NCI-H1048 (cell line): ENCODE measurements at places on chromosomes 3 and 15.

DNA sequence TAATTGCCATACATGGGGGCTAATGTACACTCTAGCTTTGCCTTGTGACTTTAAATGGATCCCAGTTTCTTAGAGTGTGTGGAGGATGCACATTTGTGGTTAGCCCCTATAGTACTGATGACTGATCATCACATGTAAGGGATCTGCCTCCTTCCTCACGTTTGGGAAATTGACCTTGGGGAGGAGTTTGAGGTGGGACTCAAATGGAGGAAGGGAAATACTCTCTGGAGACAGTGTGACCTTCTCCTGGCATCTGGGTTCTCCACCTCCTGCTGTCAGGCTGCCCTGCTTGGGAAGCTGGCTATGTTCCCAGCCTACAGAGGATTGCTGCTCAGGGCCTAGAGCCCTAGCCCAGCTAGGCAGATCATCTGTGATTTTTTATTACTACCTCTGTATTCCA is 48.7 kb downstream of the PPM1L start:
- no peak for DNase-seq

DNA sequence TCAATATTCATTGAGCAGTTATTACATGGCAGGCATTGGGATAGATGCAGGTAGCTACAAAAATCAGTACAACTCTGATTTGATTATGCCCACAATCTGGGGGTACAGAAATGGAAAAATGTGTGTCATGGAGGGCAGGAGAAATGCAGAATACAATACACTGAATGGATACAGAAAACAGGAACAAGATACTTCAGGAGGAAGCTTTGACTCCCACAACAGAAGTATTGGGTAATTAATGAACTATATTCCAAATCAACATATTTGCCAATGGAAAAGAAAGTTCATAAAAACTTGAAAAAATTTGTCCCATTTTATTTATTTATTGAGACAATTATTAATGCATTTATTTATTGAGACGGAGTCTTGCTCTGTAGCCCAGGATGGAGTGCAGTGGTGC is 207.0 kb downstream of the SUCLG2 start:
- DNase-seq: no peak

DNA sequence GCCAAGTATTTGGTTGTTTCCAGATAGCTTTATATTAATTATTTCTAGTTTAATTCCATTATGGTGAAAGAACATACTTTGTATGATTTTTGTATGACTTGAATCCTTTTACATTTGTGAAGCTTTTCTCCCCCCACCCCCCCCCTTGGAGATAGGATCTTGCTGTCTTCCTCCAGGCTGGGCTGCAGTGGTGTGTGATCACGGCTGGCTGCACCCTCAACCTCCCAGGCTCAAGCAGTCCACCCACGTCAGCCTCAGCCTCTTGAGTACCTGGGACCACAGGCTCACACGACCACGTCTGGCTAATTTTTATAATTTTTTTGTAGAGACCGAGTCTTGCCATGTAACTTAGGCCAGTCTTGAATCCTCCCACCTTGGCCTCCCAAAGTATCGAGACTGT is 29.5 kb downstream of the ARL8B start:
- DNase-seq: no peak

- no peak for DNase-seq
These were observed 10.8 kb downstream of the SAMMSON start for GRCh38 chr3:70010346-70010745.

DNA sequence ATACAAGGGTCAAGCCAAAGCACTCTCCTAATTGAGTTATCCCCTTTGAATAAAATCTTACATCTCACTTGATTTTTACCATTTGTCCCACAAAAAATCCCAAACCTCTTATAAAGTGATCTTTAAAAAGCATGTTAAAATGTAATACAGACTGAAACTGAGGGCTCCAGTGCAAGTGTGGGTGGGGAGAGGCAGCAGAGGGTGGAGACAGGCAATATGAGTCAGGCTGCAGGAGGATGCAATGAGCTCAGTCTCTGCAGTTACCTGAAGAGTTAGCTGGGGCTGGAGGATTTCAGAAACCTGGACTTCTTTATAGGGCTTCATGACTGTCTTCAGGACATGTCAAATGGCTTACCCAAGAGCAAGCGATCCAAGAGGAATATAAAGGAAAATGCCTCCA is 14.2 kb upstream of the COLQ start:
- no peak for DNase-seq

- no peak for DNase-seq
These were observed 51.6 kb downstream of the ACAD9 start for GRCh38 chr3:128931046-128931445.

GRCh38 chr3:120203016-120203415 is 82.0 kb downstream of the GPR156 start:
- DNase-seq: no peak

DNA sequence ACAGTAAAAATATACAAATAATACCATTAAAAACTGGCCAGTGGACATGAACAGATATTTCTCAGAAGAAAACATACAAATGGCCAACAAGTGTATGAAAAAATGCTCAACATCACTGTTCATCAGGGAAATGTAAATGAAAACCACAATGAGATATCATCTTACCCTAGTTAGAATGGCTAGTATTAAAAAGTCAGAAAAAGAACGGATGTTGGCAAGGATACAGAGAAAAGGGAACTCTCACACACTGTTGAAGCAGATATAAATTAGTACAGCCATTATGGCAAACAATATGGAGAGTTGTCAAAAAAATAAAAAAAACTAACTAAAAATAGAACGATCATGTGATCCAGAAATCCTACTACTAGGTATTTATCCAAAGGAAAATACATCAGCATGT is 222.7 kb upstream of the NAALADL2 start:
- DNase-seq: no peak

DNA sequence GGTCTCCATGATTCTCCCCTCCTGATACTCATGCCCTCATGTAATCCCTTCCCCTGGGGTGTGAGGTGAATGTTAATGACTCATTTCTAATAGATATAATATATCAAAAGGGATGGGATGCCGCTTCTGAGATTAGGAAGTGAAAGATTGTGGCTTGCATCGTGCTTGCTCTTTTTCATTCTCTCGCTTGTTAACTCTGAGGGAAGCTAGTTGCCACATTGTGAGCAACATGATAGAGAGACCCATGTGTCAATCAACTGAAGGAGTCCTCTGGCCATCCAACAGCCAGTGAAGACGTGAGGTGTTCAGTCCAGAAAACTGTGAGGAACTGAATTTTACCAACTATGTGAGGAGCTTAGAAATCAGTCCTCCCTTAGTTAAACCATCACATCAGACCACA is 28.9 kb upstream of the DRD3 start:
- no peak for DNase-seq

GRCh38 chr15:88580532-88580931 is 34.1 kb upstream of the DET1 start:
- DNase-seq: no peak

GRCh38 chr3:128217702-128218547 is 64.6 kb downstream of the EEFSEC start:
- DNase-seq: no peak

DNA sequence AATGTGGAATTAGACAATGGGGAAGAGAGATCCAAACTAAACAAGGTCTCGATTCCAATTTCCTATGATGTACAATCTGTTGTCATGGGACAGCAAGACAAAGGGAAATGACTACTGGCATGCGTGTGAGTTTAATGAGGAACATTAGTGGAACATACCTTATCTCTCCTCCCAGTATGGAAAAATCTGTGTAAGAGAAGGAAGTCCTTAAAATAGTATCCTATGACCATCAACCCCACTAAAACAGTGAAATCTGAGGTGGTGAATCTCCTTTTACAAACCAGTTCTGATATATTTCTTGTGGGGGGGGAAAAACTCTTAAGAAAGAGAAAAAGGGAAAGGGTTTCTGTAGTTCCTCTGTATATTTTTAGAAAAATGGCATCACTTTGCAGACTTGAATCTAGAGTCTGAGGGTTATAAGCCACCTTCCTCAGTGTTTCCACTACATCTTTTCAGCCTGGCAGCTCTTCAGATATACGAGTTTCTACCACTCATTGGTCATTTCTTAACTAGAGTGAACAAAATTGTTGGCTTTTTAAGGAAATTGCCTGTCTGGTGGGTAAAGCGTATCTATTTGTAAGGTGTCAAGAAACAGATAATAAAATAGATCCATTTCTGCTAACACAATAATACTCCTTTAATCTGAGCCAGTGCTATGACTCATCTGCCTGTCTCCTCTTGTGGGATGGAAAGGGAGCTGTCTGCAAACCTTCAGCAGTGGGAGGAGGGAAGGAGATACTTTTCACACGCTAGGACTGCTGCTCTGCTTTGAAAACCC is 3.0 kb upstream of the TNFAIP8L3 start:
- DNase-seq: no peak

DNA sequence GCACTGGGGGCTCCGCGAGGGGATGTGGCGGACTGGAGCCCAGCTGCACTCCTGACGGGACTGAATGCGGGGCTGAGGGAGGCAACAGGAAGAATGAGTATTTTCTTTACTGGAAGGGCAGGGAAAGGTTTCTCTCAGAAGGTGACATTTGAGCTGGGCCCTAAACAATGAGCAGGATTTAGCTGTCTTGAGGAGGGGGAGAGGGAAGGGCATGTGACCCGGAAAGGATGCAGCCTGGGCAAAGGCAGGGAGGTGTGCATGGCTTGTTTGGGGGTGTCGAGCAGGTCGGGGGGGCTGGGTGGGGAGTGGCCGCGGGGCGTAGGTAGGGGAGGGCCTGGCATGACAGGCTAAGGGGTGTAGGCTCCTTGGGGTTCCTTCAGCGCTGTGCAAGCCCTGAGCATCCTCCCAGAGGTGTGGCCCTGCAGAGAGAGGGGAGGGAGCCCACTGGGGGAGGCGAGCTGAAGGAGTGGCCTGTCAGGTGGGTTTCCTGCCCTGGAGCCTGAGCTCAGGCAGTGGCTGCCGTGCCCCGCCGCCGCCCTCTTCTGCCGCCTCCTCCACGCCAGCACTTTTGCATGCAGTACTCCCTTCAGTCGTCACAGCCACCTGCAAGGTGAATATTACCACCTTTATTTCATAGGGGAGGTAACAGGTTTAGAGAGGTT is 17.2 kb upstream of the ANKDD1A start:
- no peak for DNase-seq

- DNase-seq: no peak
These were observed 345.7 kb upstream of the RBMS3 start for GRCh38 chr3:28935146-28935545.

DNA sequence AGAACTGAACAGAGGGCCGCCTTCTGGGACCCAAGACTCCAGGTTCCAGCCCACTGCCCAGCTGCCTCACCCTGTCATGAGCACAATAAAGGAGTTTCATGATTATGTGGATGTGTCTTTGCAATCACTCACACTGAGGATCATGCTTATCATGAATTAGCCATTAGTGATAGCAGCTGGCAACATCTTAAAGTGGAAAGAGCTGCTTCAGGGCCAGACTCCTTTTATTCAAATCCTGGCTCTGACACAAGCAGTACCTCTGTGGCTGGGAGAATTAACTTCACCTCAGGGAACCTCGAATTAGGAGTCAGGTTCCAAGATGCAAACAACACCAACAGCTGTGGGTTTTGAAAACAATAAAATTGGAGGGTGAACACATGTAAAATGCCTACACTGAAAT is 6.6 kb upstream of the SCAP start:
- no peak for DNase-seq

- no peak for DNase-seq
These were observed 5.0 kb downstream of the AEN start for GRCh38 chr15:88625943-88626741.

GRCh38 chr15:75143738-75144334 is 57.8 kb upstream of the C15orf39 start:
- DNase-seq: no peak

- DNase-seq: no peak
These were observed 28.2 kb downstream of the POC1A start for GRCh38 chr3:52126036-52126435.

GRCh38 chr3:126732281-126733060 is 28.4 kb downstream of the CHCHD6 start:
- no peak for DNase-seq
